ENCODE measurements at places on chromosomes 6 and 20. TPM values are rescaled to one million over a fixed set of nuclear protein-coding genes. Genes with fewer than 3 reads are reported as not detected.

The PROCR gene
- total RNA-seq = 5.4 TPM

The HDGFL1 gene
- not detected for total RNA-seq

The TSBP1 gene
- not detected for total RNA-seq

The PRSS16 gene
- not detected for total RNA-seq

The AIG1 gene
- 42.6 TPM for total RNA-seq

The FOXQ1 gene
- not detected for total RNA-seq

The IPCEF1 gene
- 5.0 TPM for total RNA-seq

The PLN gene
- total RNA-seq = 2,070 TPM

The BMP7 gene
- 2.7 TPM for total RNA-seq

DNA sequence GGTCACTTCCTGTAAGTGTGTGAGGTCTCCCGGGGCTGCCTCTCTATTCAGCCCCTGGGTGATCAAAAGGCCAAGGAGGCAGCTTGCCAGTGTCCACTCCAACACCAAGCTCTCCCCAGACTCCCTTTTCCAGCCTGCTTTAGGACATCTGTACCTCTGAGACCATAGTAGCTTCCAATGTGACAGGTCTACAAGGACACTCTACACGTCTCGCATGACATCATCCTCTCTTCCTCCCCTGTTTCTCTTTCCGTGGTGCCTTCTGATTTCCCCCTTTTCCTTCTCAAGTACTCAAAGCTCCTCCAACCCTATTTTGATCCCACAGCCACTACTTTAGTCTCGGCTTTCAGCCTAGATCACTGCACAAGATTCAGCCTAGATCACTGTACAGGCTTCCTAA, 26.4 kb downstream of the HLA-F start:
- DNase-seq = no peak

GRCh38 chr6:154494592-154495311, 15.7 kb downstream of the CNKSR3 start:
- no peak for DNase-seq

GRCh38 chr20:25005220-25005619, 12.7 kb upstream of the APMAP start:
- DNase-seq = peak; percentile 36

- DNase-seq = no peak
Observed at GRCh38 chr6:62262283-62262682, 23.7 kb downstream of the KHDRBS2 start.

DNA sequence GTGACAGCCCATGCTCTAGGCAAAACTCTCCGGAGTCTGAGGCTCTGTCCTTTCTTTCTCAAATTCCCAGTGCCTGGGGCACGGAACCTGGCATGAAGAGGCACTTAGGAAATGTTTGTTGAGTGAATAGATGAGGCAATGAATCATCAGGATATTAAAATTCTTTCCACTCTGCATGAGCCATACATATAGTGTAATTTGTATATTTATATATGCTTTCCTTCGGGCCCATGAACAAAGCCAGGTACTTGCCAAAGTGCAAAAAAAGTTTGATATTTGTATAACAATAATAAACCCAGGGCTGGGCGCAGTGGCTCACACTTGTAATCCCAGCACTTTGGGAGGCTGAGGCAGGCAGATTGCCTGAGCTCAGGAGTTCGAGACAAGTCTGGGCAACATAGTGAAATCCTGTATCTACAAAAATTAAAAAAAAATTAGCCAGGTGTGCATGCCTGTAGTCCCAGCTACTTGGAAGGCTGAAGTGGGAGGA, 212.3 kb upstream of the ZNF217 start:
- no peak for DNase-seq

DNA sequence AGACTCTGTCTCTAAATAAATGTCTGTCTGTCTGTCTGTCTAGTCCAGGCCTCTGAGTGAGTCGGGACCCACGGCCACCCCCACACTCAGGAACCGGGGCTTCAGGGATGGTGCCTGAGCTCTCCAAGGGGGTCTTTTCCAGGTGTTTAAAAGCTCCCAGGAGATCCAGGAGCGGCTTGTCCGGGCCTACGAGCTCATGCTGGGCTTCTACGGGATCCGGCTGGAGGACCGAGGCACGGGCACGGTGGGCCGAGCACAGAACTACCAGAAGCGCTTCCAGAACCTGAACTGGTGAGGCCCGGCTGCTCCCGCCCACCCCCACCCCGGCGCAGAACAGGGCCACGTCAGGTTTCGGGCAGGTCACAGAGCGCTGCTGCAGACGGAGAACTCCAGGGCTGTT, 5.5 kb upstream of the COL9A3 start:
- no peak for DNase-seq

DNA sequence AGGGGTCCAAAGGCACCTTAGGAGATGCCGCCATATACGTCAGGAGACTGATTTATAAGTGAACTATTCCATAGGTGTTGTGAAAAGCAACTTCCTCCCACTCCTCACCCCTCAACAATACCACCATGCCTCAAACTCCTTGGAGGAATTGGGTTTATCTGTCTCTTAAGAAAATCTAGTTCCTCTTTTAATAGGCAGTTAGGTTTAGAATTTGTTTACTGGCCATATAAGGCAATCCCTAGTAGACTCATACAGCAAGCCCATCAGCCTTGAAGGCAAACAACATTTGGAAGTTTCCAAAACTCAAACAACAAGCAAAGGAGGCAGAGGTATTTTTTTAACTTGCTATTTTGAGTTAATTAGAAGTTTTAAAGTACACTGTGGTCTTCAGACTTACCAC, 66.1 kb downstream of the PRND start:
- no peak for DNase-seq

DNA sequence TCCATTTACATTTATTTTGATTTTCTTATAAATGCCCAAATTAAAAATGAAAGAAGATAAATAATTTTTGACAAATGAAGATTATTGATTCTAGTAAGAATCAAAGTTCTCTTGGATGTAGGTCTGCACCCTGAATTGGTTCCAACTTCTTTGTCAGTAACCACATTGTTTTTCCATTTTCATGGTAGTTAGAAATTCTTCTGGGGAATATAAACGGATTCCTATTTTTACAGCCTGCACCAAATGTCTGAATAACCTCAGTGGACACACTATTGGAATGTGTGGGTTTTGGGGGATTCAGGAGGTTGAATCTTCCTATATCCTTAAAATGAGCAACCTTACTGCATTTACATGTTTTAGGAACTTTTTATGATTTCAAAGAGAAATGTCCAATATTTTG, 1085.3 kb upstream of the MAP3K7 start:
- DNase-seq = no peak

- DNase-seq = no peak
Observed at GRCh38 chr6:131945971-131946370, 5.2 kb downstream of the CCN2 start.

- DNase-seq = no peak
Observed at GRCh38 chr20:62344092-62344491, 23.0 kb downstream of the LAMA5 start.

- no peak for DNase-seq
Observed at GRCh38 chr20:19964289-19965265, 52.6 kb upstream of the NAA20 start.

GRCh38 chr6:132712366-132712765, 1.5 kb downstream of the VNN1 start:
- DNase-seq = no peak

DNA sequence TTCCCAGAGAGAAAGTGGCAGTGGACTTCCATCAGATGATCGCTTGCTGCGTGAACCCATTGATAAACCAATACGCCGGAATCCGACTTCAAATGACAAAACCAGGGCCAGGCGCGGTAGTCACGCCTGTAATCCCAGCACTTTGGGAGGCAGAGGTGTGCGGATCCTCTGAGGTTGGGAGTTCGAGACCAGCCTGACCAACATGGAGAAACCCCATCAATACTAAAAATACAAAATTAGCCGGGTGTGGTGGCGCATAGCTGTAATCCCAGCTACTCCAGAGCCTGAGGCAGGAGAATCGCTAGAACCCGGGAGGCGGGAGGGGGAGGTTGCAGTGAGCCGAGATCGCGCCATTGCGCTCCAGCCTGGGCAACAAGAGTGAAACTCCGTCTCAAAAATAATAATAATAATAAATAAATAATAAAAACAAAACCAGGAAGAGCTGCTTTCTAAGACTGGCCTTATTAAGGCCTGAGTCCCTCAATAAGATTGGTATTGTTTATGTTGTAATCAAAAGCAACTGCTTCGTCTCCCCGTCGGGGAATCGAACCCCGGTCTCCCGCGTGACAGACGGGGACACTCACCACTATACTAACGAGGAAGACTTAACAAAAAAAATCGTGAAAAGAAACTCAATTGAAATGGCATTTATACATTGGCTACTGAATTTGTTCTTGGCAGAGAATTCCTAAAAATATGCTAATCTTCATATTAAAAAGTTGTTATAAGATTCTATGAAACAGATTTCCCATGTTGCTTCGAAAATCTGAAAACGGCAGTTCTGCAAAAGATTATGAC, 110.2 kb upstream of the ZNF184 start:
- no peak for DNase-seq

DNA sequence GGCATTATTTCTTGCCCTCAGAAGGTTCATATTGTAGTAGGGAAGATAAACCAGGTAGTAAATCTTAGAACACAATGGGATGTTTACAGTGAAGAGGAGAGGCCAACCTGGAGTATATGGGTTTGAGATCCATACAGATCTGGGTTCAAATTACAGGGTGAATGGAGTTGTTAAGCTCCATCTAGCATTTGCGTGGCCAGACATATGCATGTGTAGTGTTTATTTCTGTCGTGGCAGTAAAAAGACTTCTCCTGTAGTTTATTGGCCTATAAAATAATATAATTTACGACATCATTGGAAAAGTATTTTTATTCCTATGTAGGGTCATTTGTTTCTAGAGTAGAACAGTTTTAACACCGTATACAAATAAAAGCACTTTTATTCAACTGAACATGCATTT, 25.2 kb upstream of the TULP4 start:
- no peak for DNase-seq

- no peak for DNase-seq
Observed at GRCh38 chr20:51121272-51121671, 98.4 kb upstream of the KCNG1 start.

DNA sequence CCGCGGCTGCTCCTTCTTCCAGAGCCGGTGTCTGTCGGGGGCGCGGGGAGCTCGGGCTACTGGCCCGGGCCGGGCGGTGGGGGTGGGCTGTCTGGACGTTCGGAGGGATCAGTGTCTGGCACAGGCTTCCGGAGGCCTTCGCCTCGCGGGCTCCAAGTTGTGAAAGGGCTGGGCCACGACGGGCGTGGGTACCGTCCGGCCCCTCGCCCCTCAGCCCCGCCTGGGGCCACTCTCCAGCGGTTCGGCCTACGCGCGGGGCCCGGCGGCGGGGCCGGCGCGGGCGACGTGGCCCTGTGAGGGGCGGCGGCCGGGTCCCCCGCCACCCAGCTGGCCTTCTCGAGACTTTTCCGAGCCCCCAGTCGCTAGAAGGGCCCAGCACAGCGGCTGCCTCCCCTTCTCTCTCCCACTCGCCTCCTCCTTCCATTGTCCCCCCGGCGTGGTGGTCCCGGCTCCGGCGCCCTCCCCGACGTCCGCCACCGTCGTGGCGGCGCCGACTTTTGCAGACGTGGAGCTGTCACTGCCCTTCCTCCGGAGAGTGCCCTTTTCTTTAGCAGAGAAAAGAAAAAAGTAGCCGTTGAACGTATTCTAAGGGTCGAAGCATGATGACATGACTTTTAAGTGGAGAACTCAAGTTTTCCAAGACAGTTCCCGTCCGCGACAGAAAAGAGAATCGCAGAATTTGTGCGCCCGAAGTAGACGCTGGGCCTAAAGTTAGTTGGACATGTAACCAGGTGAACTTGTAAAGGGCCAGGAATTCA, 571 bp downstream of the ITCH start:
- no peak for DNase-seq

- no peak for DNase-seq
Observed at GRCh38 chr6:130293800-130294199, 71.0 kb upstream of the SAMD3 start.

- DNase-seq = no peak
Observed at GRCh38 chr20:18623156-18623910, 35.5 kb downstream of the DTD1 start.

DNA sequence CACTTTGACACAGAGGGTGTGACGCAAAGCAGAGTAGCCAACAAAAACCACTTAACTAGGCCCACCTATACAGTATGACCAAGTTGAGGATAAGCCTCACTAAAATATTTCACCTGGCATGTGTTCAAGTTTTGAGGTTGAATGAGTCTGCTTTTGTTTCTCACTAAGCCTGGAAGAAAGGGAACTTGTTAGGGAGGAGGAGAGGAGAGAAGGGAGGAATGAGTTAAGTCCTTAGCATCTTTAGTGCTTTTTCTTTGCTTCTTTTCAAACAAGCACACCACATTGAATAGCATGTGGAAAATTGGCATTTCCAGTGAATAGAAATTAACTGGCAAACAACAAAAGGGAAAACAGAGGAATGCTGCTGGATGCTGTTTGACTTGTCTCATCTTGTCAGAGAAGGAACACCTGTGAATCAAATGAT, 461.9 kb downstream of the GJA1 start:
- DNase-seq = no peak

GRCh38 chr6:163773646-163774045, 359.1 kb downstream of the QKI start:
- no peak for DNase-seq

DNA sequence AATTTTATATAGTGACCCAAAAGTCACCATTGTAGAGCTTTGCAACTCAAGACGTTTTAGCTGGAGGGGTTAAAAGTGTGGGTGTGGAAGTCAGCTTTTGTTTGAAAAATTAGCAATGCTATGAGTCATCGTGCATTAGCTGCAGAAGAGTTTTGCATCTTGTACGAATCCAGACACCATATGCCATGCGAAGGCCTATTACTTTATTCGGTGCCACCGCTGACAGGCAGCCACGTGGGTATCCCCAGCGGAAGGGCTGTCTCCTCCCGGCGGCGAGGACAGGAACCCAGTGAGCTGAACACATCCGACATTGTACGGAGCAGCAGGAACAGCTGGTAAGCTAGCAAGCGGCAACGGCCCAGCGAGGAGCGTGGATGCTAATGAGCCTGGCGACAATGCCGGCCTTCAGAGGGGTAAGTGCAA, 84.4 kb downstream of the INSM1 start:
- no peak for DNase-seq

GRCh38 chr6:12602342-12602741, 114.2 kb upstream of the PHACTR1 start:
- no peak for DNase-seq

- no peak for DNase-seq
Observed at GRCh38 chr6:37407948-37408347, 25.1 kb upstream of the CMTR1 start.

DNA sequence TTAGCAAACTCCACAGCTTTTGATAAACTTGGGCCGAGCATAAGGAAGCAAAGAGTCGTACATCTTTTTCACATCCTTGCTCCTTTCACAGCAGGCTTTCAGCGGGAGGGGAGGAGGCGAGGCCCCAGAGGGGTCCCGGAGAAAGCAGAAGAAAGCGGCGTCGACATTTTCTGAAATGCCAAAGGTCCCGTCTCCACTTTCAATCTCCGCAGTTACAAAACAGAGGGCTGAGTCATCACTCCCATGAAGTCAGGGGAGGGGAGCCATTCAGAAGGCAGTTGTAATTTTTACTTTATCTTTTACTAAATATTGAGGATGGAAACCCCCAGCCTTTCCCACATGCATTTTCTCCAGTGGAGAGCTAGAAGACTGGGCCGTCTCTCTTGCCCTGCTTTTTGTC, 174.2 kb upstream of the THBS2 start:
- DNase-seq = no peak

- no peak for DNase-seq
Observed at GRCh38 chr6:125549202-125549884, 200.1 kb upstream of the HEY2 start.

GRCh38 chr6:33667776-33668175, 43.7 kb downstream of the UQCC2 start:
- DNase-seq = no peak

GRCh38 chr6:124396361-124396760, 565.9 kb upstream of the RNF217 start:
- DNase-seq = no peak

GRCh38 chr20:37226889-37227288, 34.7 kb downstream of the GHRH start:
- peak; percentile 76 for DNase-seq

Data from cardiac septum (tissue), 1 donor.